ENCODE measurements at places on chromosomes 7 and 10.
A peak's percentile ranks its signal among the peaks of the same experiment; 100 is the strongest.

DNA sequence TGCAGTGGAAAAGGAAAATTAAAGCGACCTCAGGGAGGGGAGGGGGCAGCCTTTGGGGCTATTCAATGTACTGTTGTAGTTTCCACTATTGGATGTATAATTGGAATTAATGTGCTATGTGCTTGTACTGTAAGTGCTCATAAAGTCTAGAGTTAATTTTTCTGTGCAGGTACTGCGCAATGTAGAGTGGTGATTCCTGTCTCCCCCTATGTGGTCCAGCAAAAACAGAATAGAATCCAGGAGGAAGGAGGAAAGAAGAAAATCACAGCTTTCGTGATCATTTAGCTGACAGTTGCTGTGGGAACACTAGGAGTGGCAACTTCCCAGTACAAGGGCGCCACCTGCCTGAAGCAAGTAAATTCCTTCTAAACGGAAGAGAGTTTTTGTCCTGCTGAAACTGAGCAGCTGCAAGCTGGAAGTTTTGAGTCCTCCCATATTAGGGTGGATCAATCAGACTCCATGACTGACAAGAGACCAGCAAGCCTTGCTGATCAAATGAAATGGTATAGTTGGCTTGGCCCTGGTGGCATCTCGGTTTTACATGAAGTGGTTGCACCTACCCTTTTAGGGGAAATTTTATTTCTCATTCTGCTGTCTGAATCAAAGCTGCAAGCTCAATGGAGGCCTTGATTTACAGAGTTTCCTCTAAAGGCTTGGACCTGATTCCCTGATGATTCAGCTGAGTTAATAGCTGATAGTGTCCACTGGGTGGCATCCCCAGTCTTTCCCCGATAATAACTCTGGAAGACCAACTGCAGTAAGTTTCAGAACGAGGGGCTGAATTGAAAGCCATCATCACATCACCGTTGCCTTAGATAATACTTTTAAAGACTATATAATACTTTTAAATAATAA lies 299.8 kb downstream of the HGF start:
- no peak for DNase-seq

DNA sequence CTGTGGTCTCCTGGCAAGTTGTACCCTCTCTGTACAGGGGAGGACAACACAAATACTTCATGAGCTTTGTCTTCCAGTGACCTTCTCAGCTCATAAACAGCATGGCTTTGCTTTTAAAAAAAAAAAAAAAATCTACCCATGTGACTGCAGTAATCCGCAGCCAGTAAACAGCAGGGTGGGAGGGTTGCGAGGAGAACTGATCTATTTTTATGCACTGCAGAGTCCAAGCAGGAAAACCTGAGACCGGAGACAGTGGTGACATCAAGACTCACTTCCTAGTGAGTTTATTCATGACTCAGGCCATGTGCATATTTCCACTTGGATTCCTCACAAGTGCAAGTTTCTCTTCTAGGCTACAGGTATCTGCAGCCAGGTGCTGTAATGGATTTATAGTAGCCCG lies 127.9 kb downstream of the NRF1 start:
- DNase-seq, result no peak

- DNase-seq, result no peak
These were observed 14.8 kb downstream of the NFE2L3 start for GRCh38 chr7:26166684-26167266.

DNA sequence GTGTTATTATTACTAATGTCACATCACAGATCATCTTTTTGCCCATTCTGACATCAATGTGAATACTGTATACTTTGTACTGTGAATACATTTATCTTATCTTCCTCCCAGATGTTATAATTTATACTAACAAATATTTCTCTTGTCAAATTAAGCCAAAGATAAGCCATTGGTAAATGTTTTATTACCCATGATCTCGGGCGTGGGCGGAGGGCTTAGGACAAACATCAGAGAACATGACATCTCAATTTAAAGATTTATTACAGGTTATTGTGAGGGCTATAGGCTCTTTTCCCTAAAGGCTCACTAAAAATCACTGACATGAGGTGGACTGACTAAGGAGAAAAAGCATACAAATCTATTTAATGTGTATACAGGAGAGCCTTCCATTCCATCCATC lies 58.2 kb upstream of the DGKB start:
- DNase-seq, result no peak

- peak; percentile 64 for DNase-seq
These were observed 14.4 kb upstream of the WBP1L start for GRCh38 chr10:102729029-102730026.

DNA sequence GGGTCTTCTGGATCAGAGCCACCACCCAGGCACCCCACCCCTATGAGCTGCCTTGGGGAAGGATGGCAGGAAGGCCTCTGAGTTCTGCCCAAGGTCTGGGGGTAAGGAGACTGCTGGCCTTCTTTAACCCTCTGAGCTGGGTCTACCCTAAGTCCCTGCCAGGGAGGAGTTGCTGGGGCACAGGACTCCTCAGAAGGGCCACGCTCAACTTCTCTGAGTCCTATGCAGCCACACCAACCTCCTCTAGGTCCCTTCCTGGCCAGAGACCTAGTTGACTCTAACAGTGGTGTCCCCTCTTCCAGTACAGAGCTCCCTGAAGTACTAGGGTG lies 2.6 kb upstream of the NEURL1 start:
- DNase-seq, result no peak

- DNase-seq, result no peak
These were observed 68.9 kb downstream of the MAD1L1 start for GRCh38 chr7:2163600-2164555.

DNA sequence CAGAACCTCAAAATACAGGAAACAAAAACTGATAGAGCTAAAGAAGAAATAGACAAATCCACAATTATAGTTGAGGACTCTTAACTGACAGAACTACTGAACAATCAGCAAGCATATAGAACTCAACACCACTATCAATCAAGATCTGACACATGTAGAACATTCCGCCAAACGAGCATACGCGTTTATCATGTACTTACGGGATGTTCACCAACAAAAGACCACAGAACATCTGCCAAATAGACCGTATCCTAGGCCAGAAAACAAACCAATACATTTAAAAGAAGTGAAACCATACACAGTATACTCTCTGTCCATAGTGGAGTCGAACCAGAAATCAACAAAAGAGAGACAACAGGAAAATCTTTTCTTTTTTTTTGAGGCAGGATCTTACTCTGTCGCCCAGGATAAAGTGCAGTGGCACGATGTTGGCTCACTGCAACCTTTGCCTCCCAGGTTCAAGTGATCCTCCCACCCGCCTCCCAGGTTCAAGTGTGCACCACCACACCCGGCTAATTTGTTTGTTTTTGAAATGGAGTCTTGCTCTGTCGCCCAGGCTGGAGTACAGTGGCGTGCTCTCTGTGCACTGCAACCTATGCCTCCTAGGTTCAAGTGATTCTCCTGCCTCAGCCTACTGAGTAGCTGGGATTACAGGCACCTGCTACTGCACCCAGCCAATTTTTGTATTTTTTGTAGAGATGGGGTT lies 5.1 kb downstream of the GNA12 start:
- DNase-seq, result no peak

DNA sequence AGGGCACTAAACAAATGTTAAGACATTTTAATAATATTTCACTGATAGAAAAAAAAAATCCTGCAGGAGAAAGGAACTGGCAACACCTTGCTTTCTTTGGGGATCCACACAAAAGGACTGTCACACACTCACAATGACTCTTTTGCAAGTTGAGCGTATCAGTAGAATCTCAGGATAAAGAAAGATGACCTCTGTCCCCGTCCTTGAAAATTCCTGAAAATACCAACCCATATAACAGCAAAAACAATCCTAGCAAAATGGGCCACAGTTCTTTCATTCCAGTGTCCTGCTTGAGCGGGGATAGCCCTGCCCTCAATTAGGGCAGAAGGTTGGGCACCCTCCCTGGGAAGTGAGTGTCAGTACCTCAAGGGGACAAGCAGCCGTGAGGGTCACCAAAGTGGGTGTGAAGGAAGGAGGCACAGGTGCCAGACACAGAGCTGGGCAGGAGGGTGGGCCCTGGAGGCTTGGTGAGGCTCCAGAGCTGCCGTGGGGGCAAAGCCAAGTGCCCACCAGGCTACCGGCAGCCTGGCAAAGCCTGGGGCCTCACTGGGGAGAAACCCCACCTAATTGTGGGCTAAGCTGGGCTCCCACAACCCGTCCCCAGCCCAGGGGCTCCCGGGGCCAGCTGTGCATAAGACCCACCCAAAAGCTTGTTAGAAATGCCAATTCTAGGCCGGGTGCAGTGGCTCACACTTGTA lies 2.8 kb downstream of the WDR86 start:
- DNase-seq, result no peak

Measured in activated T-cell treated with anti-CD3 and anti-CD28 coated beads, Interleukin-2, amount 50 U/mL, for 1 hour (primary cell).